RKO (cell line): ENCODE measurements at places on chromosomes 5 and 9.

DNA sequence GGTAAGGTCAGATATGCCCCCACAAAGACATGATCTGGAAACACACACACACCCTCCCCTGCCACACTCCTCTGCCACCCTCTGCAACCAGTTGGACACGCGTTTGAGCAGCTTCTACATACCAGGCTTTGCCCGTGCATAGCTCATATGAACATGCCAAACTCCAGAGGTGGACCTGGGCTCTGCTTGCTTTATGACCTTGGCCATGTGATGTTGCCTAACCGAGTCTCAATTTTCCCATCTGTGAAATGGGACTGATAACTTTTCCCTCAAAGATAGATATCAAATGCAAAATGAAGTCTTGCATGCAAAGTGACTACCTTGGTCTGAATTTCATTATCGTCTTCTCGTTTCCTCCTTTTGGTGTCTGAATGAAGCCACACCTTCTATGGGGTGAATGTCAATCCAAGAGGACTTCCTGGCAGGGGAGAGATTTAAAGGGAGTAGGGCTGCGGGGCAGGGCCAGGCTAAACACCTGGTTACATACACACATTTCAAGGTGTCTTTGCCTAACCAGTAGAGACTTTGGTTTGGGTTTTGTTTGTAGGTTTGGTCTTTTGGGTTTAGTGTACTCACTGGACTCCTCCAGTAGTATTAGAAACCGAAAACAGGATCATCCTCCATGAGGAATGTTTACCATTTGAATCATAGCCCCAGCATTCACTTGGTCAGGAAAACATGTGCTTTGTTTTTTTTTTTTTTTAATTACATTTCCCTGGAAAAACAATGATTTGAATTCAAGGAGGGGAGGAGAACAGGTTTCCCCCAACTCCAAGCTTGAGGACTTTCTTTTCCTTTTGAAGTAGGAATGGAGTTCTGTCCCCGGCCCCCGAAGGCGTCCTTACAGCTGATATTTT is 63.2 kb downstream of the COL27A1 start:
- no peak for DNase-seq

GRCh38 chr9:95313010-95313498 is 4.5 kb downstream of the FANCC start:
- peak; percentile 82 for DNase-seq

- no peak for DNase-seq
Measured at GRCh38 chr9:95381221-95381620, 63.7 kb upstream of the FANCC start.

DNA sequence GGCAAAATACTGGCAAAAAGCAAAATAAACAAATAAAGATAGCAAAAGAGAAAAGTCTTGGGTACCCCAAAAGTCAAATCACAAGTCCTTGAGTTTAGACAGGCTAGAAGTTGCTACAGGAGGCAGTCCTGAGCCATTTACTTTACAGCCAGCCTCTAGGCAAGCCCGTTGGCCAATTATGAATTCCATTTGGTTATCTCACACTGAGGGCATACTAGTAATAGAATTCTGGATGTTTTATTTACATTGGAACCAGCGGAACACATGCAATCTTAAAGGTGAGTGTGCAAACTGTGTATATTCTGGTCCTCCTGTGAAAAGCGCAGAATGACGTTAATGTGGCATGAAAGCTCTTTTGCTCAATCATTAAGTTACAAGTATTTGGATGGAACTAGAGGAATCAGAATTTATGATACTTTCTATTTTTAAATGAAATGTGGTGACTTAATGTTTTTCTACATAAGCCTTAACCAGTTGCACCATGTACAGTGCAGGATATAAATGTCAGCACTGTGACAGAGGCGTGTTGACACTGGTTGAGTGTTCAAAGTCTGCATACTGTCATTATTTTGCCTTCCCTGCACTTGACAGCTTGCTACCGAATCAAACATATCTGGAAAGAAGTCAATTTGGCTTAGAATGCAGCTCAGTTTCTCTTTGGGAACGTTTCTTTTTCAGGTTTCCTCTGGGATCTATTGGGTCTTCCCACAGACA is 7.9 kb downstream of the GDNF start:
- no peak for DNase-seq

DNA sequence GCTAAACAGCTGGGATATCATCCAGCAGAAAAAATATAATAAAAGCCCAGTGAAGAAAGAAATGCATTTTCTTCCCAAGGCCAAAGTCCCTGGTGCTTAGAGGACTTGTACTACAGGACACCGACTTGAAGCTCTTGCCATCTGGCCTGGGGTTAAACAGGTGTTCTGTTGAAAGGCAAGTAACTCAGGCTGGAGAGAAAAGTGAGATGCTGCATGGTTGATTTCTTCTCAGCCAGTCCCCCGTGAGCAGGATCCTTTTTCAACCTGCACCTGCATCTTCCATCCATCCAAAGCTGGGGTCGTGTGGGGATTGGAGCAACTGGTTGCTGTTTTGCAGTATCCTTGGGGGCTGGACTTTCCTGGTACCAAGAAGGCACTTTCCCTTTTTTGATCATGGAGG is 146.1 kb upstream of the RPS23 start:
- DNase-seq, result no peak

DNA sequence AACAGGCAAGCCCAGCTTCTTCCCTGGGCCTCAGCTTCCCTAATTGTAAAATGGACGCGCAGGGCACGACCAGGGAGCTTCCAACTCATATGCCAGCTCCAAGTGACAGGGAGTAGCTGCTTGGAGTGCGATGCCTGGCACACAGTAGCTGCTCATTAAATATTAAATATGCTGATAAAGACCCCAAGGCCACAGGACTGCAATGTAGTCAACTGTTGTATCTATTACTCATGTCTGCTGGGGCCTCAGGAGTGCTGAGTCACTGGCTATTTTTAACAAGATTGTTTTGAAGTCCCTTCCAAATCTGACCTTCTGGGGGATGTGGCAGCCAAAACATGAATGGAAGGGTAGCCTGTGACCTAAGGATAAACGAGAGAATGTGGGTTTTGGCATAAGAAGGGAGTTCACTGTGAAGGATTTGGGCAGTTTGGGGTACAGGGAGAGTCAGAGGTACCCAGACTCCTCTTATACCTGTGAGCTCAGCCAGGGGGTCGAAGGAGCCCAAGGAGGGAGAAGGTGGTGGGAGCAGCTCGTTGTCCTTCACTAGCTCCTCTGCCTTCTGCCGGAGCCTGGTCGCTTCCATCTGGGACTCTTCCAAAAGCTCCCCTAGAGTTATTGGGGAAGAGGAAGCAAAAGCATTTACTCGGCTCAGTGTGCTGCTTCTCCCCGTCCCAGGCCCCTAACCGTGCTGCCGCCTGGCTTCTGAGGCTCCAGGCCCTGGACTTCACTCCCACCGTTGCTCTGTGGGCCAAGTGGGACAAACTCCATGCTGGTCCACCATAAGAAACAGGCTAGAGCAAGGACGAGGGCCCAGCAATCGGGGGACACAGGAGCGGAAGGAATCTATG is 17.5 kb downstream of the TNIP1 start:
- peak; percentile 64 for DNase-seq

GRCh38 chr5:159045165-159045811 is 54.4 kb downstream of the EBF1 start:
- DNase-seq, result no peak

- DNase-seq, result peak; percentile 71
Measured at GRCh38 chr5:137453483-137454080, 45.5 kb downstream of the SPOCK1 start.

- DNase-seq, result no peak
Measured at GRCh38 chr5:77900691-77901090, 124.6 kb upstream of the TBCA start.

GRCh38 chr5:111412593-111412992 is 99.7 kb downstream of the STARD4 start:
- DNase-seq, result no peak

DNA sequence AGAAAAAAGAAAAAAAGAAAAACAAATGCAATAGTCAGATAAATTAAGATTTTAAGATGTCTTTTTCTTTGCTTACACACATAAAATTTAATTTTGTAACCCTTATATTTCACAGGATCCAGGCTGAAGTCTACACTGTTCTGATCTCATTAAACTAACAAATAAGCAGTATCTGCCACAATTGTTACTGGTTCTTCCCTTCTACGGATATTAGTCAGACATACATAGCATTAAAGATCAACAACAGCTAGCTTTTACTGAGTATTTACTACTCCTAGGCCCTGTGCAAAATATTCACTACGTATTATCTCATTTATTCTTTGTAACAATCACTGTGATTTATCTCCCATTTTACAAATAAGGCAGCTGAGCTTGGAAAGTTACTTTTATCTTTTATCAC is 34.9 kb downstream of the GNAQ start:
- no peak for DNase-seq

GRCh38 chr9:77673941-77674791 is 26.0 kb upstream of the GNA14 start:
- peak; percentile 5 for DNase-seq

DNA sequence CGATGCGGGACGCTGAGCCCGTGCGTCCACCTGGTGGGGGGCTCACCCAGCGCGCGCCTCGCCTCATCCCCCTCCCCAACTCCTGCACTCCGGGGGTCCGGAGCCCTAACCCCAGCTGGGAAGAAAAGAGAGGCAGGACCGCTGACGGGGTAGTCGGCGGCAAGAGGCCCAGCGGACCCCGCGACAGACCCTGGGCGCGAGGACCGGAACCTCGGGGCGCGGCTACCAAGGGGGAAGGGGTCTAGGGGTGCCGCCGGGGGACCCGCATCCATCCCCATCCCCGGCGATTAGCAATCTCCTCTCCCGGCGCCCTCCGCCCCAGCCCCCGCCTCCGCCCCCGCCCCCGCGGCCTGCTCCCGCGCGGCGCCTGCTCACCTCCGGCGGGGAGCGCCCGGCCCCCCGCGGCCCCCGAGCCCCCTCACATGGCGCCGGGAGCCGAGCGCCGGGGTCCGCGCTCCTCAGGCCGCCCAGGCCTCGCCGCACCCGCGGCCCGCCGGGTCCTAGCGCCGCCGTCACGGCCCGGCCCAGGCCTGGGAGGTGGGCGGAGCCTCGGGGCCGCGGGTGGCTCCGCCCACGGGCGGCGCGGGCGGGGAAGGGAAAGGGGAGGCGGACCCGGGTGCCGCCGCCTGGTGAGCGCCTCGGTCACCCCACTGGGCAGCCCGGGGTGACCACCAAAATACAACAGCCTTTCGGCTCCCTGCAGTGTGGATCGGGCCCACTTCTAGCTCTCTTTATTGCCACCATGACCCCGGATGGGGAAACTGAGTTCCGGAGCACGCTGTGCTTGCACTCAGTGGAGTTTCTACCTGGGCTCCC is at the start of gene ST6GALNAC6:
ST6GALNAC6 (minus strand) TSS at position 476 of the 816 bp plus-strand sequence. CDS start 1,622 bp downstream, outside the sequence.
- DNase-seq, result peak; percentile 87

DNA sequence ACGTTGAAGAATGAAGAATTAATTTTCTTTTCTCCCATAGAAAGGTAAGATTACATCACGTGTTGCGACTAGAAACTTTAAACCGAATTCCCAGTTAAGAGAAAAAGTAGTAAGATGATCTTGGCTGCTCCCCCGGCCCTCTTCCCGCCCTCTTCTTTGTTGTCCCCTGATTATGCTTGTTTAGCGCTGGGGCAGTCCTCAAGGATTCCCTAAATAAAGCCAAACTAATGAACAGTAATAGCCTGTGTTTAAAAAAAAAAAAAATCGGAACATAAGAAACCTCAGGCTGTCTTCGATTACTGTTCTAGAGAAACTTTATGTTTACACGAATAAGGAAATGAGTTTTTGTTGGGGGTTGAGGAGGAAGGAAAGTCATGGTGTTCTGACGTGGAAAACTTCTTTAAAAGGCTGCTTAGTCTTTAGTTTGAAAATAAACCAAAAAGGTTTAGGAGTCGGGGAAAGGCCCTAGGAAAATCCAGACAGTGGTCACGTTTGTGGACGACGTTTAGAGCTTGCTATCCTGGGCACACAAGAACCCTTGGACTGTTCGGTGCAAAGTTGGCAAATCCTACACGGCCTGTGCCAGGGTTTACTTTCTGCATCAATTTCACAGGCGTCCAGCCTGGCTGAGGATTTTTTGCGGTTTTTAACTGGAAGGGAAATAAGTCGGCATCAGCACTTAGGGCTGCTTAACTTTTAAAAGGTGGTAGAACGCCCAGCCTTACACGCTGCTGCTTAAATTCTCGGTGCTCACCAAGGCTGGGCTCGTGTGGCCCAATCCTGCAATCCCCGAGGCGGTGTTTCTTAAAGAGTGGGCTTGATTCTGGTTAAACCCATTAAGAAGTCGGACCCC is 1.1 kb upstream of the MAT2B start:
- DNase-seq, result peak; percentile 69

- DNase-seq, result no peak
Measured at GRCh38 chr9:104896131-104896530, 31.8 kb downstream of the ABCA1 start.

DNA sequence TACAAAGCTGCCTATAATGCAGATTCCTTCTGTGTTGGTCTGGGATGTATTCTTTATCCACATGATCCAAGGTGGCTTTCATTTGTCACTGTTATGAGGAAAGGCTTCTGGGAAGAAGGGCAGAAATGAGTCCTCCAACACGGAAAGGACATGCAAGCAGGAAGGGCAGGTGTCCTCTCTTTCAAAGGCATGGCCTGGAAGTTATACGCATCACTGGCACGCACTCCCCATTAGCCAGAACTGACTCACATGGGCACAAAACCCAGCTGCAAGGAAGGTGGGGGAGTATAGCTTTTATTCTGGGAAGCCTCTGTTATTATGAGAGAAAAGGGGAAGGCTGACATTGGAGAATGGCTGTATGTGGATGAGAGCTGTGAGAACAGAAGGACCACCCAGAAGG is 141.3 kb upstream of the ZNF618 start:
- peak; percentile 30 for DNase-seq

DNA sequence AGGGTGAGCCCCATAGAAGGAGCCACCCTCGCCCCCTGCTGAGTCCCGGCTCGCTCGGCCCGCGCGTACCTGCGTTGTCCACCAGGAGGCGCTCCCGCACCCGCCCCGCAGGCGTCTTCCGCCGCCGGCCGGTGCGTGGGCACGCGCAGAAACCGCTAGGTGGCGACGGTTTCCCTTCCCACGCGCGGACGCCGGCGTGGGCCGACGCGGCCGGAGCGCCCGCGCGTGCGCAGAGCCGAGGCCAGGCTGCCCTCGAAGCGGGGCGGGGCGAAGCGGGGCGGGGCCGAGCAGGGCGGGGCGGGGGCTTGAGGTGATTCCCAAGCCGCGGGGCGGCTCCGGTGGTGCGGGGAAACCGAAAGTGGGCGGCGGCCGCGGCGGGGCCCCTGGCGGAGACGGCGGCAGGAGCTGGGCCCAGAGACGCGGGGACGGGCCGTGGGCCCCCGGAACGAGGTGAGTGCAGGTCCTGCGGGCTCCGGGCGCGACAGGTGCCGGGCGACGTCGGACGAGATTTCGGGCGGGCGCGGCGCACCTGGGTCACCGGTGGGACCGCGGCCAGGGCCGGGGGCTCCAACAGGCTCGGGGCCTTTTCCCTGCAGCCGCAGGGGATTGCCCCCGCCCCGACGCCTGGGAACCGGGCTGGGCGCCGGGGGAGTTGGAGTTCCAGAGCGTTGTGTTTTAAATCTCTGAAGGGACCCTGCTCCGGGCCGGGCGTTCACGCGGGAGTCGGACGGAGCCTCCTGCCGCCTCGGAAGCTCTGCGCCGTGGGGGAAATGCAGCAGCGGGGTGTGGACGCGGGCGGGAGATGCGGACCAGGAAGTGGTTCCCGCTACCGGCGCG is at the start of gene TDRD7:
TDRD7 (plus strand) TSS at position 308 of the 837 bp plus-strand sequence. CDS start 16,370 bp downstream, outside the sequence.
- DNase-seq, result peak; percentile 87

GRCh38 chr5:177154003-177154643 is 20.6 kb downstream of the NSD1 start:
- DNase-seq, result no peak
